NCI-H1694 treated with DMSO at 0.1 percent for 48 hours (cell line): ENCODE measurements at places on chromosomes 1 and 21.
A peak's percentile ranks its signal among the peaks of the same experiment; 100 is the strongest.

DNA sequence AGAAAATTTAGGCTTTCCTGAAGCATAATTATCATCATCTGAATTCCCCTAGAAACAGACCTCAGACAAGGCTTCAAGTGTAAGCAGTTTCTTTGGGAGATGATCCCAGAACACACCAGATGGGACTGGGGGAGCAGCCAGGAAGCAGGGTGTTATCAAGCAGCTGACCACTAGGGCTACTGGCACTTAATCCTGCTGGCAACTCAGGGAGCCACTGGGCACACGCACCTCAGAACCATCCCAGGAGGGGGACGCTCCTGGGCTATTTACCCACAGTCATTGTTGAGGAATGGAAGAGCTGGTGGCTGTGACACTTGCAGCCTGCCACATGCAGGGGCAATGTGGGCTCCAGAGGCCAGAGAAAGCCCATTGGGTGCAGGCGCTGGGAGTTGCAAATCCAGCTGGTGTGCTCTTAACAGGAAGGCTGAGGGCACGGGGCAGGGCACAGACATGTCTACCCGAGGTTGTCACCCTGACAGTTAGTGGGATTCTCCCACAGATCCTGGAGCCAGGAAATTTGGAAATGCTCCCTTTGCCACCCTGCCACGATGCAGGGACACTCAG is 15.1 kb upstream of the IL22RA1 start:
- no peak for DNase-seq

DNA sequence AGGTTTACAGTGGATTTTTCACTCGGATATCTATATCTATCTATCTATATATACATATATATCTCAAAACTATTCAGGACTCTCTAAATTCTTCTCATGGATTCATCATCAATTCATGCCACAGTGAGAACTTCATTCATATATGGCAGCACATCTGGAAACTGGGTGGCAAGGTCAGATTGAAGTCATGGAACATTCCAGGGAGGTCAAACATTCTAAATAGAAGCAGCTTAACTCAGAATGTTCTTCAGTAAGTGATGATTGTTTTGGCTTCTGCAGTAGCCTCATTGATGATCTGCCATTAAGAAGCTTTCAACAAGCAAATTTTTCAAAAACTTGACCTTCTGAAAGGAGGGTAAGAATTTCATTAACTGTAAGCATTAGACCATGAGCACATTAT is 46.9 kb upstream of the ADAMTS1 start:
- DNase-seq: no peak

- DNase-seq: no peak
These were observed 14.3 kb downstream of the RCC1 start for GRCh38 chr1:28519946-28520725.

DNA sequence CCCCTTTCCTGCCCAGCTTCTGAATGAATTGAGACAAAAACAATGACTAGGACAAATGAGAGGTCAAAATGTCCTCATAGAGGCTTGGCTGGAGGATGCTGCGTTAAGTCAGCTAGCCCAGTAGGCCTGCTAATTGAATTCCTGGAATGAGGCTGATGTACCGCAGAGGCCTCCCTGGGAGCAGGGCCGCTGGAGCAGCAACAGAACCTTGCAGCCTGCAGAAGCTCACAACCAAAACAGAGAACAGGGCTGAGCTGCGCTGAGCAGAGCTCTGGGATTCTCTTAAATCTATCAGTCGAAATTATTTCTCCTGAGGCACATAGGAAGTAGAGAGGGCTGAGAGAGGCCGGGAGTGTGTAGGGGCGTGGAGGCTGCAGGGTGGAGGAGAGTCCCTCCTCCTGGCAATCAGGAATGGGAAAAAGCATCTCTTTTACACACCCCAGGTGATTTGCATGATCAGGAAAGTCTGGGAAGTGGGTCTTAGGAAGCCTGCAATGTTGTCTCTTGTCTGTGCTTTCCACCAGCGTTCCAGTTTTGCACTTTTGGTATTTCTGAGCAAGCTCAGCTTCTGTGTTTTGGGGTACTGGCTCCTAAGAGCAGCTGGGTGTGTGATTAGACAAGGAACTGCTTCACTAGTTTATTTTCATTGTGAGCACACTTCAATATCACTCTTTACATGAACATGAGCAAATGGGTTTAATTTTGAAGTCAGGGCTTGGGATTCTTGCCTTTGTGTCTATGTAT is 66.5 kb downstream of the RYR2 start:
- DNase-seq: no peak

GRCh38 chr1:159835356-159835755 is 8.7 kb downstream of the SLAMF8 start:
- no peak for DNase-seq

GRCh38 chr1:162822391-162823200 is 32.1 kb downstream of the HSD17B7 start:
- DNase-seq: peak; percentile 55

GRCh38 chr1:165052431-165052830 is 304.1 kb downstream of the LMX1A start:
- DNase-seq: no peak
